ENCODE measurements at places on chromosomes 1 and 21. TPM values are rescaled to one million over a fixed set of nuclear protein-coding genes. Genes with fewer than 3 reads are reported as not detected.

The PM20D1 gene
- 0.09 TPM for total RNA-seq

The NR0B2 gene
- total RNA-seq: not detected

The LINGO4 gene
- not detected for total RNA-seq

The AIM2 gene
- total RNA-seq: not detected

The AGRN gene
- 22.7 TPM for total RNA-seq

The LDLRAD1 gene
- not detected for total RNA-seq

The ZBTB7B gene
- total RNA-seq: 8.5 TPM
